ENCODE measurements at places on chromosomes 1 and 21. TPM values are rescaled to one million over a fixed set of nuclear protein-coding genes. Genes with fewer than 3 reads are reported as not detected.

TMOD4 gene
- total RNA-seq: not detected

FCGR1A gene
- 2.0 TPM for total RNA-seq

GRCh38 chr1:214002060-214002459, 14.3 kb downstream of the PROX1 start:
- DNase-seq: no peak

GRCh38 chr1:116733476-116734365, 20.5 kb upstream of the CD2 start:
- no peak for DNase-seq
